Activated CD8-positive, alpha-beta memory T cell treated with anti-CD3 and anti-CD28 coated beads for 1 hour (primary cell): ENCODE measurements at places on chromosomes 3 and 15.

DNA sequence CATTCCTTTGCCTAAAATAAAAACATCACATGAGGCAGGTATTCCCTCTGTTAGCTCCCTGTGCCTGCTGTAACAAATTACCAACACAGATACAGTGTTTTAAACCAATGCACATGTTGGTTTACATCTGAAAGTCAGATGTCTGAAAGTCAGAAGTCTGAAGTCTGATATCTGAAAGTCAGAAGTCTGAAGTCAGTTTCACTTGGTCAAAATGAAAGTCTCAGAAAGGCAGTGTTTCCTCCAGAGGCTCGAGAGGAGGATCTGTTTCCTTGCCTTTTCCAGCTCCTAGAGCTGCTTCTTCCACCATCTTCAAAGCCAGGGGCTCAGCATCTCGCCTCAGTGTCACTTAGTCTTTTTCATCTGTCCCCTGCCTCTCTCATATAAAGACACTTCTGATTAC lies 22.0 kb downstream of the SST start:
- DNase-seq, result no peak

- DNase-seq, result no peak
These were observed 23.2 kb downstream of the CYFIP1 start for GRCh38 chr15:22956978-22957260.

DNA sequence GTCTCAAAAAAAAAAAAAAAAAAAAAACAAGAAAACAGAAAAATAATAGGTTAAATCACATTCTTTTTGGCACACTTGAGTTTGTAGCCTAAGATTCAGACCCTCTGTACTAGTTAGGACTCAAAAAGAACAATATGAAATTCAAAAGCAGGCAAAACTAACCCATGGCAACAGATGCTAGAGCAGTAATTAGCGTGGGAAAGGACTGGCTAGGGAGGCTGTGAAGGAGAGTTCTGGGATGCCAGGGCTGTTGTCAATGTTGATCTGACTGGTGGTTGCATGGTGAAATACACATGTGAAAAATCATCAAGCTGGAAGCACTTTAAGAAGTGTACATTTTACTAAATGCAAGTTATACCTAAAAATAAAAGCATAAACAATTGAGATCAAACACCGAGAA lies 35.6 kb downstream of the KLHL6 start:
- DNase-seq, result no peak

- no peak for DNase-seq
These were observed 1286.6 kb upstream of the ALCAM start for GRCh38 chr3:104080088-104080626.

- DNase-seq, result no peak
These were observed 156.6 kb upstream of the SLC24A5 start for GRCh38 chr15:47964229-47964628.

DNA sequence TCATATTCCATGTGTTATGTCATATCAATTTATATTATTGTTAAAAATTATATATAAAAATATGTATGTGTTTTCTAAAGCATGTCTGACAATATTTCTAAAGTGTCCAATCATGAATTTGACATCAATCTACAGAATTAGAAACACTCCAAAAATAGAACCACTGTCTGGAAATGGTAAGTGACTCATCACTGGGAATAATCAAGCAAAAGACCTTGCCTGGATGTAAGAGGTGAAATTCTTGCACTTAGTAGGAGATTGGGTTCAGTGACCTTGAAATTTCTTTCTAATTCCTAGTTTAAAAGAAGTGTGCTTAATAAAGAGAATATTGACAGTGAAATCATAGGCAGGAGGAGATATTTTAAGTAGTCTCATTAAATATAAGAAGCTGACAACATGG lies 188.8 kb downstream of the ZNF385D start:
- DNase-seq, result no peak

DNA sequence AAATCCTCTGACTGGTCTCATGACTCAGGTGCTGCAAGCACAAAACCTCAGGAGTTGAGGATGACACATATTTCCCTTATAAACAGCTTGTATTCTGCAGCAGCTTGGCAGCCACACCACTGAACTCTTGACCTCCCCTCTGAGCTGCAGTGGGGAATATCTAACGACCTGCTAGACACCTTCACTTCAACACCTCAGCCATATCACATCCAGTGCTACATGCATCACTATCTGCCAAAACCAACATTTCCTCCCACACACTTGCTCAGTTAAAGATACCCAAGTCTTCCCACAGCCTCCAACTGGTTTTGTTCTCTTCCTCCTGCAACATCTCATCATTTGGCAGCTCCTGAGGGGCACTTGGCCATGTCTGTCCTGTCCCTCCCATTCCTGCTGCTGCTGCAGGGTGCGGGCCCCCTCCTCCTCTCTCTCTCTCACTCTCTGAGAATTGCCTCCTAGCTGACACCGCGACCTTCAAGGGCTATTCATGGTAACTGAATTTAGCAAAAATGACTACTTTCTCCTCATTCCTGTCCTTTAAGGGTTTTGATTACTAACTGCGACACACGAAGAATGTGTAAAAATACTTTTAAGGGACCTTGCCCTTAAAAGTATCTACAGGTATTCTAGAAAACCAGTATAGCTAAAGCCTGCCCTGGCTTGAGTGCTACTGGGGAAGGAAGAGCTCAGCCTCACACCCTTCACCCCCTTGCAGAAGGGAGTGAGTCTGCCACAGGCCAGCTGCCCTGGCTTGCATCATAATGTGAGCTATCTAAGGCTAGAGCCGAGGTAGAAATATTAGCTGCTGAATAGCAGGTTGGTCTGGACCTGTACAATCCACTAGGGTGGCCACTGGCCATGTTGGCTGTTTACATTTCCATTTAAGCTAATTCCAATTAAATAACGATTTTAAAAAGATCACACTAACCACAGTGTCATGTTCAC lies 5.0 kb upstream of the CCR9 start:
- DNase-seq, result no peak

GRCh38 chr3:128674161-128674784 lies 23.7 kb upstream of the RPN1 start:
- no peak for DNase-seq

GRCh38 chr3:149625795-149626194 lies 32.0 kb downstream of the WWTR1 start:
- no peak for DNase-seq

GRCh38 chr3:138282836-138283235 lies 46.8 kb downstream of the NME9 start:
- DNase-seq, result no peak

- DNase-seq, result no peak
These were observed 110.0 kb downstream of the TJP1 start for GRCh38 chr15:29712149-29712885.

DNA sequence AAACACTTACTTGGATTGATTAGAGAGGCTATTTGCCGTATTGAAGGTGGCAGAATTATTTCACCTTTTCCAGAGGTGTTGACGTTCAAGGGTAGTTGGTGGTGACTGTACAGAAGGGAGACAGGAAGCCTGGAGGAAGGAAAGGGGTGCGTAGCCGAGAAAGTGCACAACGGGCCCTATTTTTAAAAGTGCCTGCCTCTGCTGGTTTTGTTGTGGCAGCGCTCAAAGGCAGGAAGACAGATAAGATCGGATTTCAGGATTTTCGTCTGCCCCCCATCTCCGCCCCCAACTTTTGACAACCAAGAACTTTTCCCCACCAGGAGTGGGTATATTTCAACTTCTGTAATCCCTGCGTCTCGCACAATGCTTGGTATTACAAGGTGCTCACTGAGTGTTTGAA lies 38.5 kb downstream of the SMAD3 start:
- DNase-seq, result no peak

DNA sequence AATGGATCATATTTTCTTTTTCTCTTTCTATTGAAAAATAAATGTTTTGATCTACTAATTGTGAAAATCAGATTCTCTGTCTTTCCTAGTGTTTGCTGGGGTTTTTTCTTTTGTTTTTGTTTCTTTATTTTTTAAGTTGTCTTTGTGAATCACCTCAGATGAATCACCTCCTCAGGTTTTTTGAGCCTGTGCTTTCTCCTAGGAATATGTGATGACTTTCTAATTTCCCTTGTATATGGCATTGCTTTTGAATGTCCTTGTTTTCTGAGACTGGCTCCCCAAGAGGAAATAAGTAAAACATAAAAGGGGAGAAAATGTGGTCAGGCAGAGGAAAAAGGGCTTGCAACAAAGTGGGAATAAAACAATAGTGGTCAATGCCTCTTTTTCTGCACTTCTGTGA lies 750.0 kb downstream of the ZPLD1 start:
- no peak for DNase-seq

DNA sequence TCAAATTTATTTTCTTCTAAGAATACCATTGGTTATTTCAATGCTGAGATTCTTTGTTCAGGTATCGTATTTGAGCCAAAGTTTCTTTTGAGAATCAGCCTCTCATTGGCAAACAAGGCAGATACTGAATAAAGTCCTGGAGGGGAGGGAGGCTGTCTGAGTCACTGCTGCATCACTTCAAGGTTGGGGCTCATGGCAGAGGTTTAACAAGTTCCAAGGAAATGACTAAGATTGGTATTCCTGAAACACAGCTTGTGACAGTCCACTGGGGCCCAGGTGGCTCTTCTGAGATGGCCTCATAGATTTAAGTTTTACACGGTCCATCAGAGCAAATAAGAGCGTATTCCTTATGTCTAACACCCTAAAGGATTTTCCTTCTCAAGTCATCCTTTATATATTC lies 213.8 kb upstream of the STAC start:
- no peak for DNase-seq

GRCh38 chr3:25107918-25108617 lies 320.0 kb upstream of the RARB start:
- DNase-seq, result no peak

GRCh38 chr3:172577987-172578570 lies 54.8 kb upstream of the TNFSF10 start:
- DNase-seq, result no peak

DNA sequence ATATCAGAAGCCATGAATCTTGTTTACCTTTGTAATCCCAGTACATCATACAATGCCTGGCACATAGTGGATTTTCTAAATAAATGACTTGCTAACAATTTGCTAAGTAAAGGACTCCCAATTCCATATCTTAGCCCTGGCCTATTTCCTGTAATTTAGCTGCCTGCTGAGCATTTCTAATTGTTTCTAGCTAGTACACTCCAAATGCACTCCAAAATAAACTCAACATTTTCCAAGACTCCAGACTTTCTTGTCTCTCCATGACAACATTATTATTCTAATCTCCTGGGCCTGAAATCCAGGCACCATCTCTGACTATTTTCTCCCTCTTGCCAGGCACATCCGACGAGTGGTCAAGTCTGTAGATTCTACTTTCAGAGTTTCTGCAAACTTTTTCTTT lies 773.5 kb downstream of the SQOR start:
- no peak for DNase-seq

DNA sequence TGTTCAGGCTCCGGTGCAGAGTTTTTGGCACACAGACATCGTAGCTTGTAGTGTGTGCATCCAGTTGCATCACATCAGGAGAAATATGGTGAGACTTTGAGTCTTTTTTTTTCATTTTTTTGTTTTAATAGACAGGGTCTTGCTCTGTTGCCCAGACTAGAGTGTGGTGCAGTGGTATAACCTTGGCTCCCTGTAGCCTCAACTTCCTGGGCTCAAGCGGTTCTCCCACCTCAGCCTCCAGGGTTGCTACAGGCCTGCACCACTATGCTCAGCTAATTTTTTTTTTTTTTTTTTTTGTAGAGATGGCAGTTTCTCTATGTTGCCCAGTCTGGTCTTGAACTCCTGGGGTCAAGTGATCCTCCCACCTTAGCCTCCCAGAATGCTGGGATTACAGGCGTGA lies 51.1 kb upstream of the TEX264 start:
- no peak for DNase-seq

DNA sequence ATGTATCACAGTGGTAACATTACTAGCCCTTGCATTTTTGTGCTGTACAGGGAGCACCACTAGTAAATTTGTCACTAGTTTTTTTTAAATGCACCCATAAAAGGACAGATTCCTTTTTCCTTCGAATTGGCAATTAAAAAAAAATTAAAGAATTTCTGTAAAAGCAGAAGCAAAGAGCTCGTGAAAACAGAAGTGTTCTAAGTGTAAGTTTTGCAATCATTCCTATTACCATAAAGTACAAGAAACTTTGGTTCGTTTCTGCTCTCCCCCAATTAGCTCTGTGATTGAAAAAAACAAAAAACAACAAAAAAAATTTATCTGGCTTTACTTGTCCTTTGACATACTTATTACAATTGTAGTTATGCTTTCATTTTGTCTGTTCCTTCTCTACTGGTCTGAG lies 5.3 kb downstream of the SERP1 start:
- no peak for DNase-seq

DNA sequence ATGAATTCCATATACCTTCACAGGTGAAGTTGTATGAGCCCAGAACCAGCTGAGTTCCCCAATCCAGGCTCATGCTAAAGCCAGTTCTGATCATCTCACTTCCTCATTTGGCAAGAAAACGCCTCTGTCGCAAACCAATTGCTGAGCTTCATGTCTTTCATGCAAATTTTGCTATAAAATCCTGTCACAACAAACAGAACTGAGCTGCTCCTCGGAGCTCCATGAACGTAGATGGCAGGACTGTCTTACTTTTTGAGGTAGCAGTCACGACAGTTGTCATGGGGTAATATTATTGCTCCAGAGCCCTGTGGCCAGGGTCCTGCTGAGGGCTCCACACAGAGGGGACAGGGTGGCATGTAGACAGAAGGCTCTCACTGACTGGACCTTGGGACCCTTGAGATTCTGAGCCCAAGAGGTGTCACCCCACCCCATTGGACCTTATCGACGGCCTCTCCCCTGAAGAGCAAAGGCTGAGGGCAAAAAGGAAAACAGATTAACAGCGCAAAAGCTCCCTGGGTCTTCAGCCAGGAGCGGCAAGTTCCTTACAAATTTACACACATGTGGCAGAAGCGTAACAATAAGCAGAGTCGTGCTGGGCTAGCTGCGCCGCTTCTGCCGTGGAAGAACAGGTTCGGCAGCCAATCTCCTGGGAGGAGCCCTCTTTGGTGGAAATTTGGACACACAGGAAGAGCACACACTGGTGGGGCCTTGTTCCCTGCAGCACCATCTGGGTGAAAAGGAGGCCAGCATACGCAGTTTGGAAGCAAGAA lies 249.2 kb downstream of the OPA1 start:
- no peak for DNase-seq

DNA sequence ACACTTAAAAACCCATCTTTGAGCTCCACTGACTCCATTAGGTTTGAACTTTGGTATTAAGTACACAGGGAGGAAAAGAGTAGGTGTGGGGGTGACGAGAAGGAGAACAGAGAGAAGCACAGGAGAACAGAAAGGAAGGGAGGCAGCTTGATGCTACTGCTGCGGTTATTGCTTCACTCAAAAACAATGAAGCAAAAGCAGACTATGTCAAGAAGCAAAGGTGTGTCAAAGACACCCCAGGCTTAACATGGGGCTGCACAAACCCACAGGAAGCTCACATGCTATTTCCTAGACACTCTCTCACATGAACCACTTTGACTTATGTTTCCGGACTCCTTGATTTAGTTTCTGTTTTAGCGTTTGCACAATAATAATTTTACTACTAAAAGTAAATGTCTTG lies 961.0 kb upstream of the CFAP20DC start:
- peak; percentile 22 for DNase-seq

- DNase-seq, result no peak
These were observed 25.8 kb upstream of the ALDH1A3 start for GRCh38 chr15:100853676-100854440.

DNA sequence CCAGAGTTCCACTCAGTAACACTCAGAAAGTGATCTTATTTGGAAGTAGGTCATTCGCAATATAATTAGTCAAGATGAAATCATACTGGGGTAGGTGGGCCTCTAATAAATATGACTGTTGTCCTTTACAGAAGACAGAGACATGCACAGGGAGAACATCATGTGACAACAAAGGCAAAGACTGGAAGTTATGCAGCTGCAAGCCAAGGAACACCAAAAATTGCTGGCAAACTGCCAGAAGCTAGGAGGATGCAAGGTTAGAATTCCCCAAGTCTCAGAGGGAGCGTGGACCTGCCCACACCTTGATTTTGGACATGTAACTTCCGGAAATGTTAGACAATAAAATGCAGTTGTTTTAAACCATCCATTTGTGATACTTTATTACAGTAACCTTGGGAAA lies 471.5 kb upstream of the AGTR1 start:
- DNase-seq, result no peak
